CD4-positive, alpha-beta T cell treated with Interferon gamma for 1 hour (primary cell): ENCODE measurements at places on chromosomes 1 and 21.

- DNase-seq = no peak
These were observed 38.8 kb downstream of the TBX15 start for GRCh38 chr1:118949315-118949714.

GRCh38 chr1:212288615-212289014, 3.4 kb downstream of the PPP2R5A start:
- DNase-seq = no peak

DNA sequence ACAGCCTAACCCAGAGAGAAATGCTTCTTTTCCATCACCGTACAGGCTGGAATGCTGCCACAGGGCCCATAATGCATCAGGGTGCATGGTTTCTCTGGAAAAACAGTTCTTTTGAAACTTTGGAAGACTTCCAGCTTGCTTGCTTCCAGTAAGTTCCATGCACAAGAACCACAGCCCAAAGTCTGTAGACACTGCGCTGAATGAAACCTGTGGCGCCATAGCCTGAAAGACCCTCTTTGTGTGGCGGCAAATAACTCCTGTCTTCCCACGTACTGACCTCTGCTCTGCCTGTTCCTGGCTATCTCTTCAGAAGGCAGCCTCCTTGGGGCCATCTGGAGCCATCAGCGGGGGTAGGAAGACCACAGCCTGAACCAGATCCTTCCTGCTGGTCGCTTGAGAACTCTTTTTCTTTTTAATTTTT, 15.1 kb downstream of the MIIP start:
- DNase-seq = no peak

- no peak for DNase-seq
These were observed 13.4 kb downstream of the CACNA1E start for GRCh38 chr1:181496759-181497158.

GRCh38 chr1:16882986-16883385, 12.8 kb upstream of the RNU1-2 start:
- DNase-seq = no peak

- DNase-seq = no peak
These were observed 382.3 kb upstream of the LRRC7 start for GRCh38 chr1:69185378-69185777.

- no peak for DNase-seq
These were observed 8.0 kb downstream of the RRP1 start for GRCh38 chr21:43797415-43797814.

DNA sequence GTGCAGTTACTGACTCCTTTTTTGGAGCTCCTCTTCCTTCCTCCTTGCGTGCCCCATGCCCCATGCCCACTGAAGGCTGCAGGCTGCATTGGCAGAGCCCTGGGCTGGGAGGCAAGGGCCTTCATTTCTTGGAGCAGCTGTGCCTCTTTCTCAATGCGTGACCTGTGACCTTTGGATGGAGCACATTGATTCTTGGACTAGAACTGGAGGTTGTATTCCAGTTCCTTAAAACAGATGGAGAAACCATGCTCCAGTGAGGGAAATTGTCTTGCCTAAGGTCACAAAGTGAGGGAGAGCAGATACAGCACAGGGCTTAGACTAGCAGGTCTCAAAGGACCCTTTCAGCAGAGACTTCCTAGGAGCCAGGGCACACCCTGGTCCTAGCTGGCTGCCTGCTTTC, 9.0 kb downstream of the TMEM269 start:
- no peak for DNase-seq

DNA sequence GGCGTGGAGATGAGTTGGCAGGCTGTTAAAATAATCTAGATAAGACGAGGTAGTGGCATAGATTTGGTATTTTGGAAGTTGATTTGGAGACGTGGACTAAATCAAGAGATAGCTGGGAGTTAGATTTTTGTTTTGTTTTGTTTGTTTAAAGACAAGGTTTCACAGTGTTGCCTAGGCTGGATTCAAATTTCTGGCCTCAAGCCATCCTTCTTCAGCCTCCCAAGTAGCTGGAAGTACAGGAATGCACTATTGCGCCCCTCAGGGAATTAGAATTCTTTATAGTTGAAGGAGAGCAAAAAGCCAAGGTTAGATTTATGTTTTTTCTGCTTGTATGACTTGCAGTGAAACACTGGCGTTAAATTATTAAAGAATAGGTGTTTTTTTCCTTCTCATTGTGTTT, 22.3 kb upstream of the SNRPE start:
- DNase-seq = no peak

GRCh38 chr1:230589951-230590350, 52.3 kb upstream of the COG2 start:
- no peak for DNase-seq

- no peak for DNase-seq
These were observed 1.2 kb upstream of the MSTO1 start for GRCh38 chr1:155608888-155609225.

GRCh38 chr21:33988237-33989017, 72.8 kb upstream of the ATP5PO start:
- DNase-seq = no peak

- no peak for DNase-seq
These were observed 55.8 kb downstream of the YARS1 start for GRCh38 chr1:32761253-32761877.

GRCh38 chr1:95233319-95233736, 682 bp upstream of the RWDD3 start:
- no peak for DNase-seq

- no peak for DNase-seq
These were observed 12.5 kb downstream of the FGGY start for GRCh38 chr1:59309392-59309791.

- no peak for DNase-seq
These were observed 58.0 kb downstream of the MDM4 start for GRCh38 chr1:204574016-204574864.

DNA sequence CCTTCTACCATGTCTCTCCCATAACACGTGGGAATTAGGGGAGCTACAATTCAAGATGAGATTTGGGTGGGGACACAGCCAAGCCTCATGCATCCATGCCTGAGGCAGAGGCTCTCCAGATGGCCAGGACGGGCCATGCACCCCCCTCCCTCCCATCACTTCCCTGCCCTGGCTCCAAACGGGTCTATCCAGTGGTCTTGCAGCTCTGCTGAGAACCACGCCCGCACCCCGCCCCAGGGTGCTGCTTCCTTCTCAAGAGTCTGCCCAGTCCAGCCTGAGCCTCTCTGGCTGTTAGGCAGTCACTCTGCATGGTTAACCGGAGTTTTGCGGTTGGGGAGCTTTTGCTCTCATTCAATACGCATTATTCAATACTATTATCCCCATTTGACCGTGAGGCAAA, 131.5 kb upstream of the TMEM51 start:
- DNase-seq = no peak

DNA sequence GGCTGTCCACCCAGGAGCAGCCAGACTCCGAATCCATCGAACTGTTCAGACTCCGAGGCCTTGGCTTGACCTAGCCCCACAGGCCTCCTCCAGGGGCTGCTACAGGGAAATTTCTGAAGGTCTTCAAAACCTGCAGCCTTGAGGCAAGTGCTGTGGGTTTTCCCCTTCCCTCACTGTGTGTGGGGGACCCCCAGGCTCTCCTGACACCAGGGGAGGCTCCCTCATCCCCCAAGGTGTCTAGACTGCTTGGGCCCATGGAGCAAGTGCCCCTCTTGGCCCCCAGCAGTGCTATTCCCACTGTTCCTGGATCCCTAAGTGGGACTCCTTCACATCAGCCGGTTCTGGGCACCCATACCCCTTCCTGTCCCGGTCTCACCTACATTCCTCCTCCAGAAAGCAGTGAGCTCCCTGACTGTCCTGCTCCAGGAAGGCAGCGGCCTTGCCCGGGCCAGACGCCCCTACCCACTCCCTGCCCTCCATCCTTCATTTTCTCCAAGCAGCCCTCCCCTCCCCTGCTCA, 814 bp downstream of the PAQR7 start:
- no peak for DNase-seq

GRCh38 chr1:169027607-169028320, 78.7 kb upstream of the ATP1B1 start:
- no peak for DNase-seq

DNA sequence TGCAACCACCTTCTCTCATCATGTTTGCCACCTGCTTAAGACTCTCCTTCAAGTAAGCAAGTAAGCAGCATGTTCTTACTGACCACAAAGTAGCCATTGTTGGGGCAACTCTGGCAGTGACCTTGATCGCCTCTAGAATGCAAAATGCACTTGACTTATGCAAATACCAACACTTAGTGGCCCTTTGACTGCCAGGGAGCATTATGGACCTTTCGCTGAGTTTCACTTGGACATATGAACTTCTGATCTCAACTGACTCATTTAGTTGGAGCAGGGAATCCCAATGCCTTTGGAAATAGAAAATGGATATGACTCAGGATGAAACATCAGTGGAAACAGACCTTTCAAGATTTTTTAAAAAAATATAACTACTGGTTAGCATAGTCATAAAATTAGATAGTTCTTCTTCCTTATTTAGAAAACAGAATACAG, 6.1 kb upstream of the PLA2G5 start:
- no peak for DNase-seq

DNA sequence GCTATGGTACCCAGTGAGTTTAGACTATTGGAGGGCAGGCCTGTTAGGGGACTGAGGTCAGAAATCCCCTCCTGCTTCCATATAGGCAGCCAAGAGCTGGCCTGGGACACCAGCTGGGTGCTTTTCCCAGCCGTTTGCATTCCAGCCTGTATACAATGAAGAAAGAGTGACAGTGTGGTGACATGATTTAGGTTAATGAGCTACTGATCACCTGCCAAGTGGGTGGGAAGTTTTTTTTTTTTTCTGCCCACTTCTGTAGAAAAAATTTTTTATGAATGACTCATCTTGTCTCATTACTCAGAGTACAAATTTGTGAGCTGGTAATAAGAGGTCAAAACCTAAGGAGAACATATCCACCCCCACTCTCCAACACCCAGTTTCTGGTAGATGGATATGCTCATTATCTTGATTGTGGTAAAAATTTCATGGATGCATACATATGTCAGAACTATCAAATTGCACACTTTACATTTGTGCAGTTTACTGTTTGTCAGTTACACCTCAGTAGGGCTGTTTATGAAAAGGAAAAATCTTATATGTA, 16.4 kb upstream of the CGN start:
- no peak for DNase-seq

- peak; percentile 76 for DNase-seq
These were observed 8.7 kb downstream of the FGR start for GRCh38 chr1:27626031-27626935.

DNA sequence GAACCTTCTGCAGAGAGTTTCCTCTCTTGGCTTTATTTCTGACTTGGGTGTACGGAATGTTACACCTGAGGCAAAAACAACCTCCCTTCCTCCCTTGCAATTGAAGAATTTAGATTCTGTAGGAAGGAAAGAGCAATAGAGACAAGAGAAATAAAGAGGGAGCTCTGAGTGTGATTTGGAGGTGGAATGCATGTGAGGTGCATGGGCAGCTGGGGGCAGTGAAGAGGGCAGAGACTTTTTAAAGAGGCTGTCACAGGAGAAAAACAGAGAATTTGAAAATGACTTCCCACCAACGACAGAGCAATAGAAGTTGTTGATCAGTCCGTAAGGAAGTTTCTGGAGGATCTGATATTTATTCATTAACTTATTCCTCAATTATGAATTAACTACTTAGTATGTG, 172.0 kb upstream of the B3GALT2 start:
- no peak for DNase-seq

DNA sequence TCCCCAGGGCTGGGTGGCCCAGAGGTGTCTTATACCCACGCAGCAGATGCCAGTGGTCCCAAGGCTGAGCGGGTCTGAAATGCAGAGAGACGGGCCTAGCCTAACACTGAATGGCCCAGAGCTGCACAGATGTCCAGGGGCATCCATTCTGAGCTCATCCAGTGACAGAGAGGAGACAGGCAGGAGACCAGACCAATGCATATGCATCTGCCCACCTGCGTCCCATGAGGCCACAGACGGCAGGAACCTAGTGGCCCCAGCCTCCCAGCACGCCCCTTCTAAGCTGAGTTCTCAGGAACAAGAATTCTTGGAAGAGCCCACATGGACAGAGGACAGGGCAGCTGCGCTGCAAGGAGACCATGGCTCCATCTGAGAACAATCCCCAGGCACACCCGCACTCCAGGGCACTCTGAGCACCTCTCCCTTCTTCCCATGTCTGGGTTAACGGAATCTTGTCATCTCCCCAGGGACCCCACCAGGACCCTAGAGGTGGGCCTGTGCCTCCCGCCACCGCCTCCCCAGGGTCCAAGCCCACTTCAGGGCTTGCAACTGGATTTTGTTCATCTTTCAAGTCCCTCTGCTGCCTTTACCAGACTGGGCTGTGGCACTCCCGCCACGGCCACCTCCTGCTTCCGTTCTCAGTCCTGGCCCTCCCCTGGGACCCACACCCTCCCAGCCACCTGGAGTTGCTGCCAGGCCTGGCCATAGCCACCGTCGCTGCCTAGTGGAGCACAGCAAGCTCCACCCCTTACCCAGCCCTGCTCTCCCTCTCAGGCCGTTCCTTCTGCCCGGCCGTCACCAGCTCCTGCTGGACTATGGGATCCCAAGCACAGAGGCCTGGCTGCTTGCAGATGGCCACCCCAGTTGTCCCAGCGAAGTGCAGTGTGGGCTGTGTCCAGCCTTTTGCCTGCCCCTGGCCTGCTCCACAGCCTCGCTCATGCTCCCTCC, 3.3 kb downstream of the WNT3A start:
- DNase-seq = no peak

DNA sequence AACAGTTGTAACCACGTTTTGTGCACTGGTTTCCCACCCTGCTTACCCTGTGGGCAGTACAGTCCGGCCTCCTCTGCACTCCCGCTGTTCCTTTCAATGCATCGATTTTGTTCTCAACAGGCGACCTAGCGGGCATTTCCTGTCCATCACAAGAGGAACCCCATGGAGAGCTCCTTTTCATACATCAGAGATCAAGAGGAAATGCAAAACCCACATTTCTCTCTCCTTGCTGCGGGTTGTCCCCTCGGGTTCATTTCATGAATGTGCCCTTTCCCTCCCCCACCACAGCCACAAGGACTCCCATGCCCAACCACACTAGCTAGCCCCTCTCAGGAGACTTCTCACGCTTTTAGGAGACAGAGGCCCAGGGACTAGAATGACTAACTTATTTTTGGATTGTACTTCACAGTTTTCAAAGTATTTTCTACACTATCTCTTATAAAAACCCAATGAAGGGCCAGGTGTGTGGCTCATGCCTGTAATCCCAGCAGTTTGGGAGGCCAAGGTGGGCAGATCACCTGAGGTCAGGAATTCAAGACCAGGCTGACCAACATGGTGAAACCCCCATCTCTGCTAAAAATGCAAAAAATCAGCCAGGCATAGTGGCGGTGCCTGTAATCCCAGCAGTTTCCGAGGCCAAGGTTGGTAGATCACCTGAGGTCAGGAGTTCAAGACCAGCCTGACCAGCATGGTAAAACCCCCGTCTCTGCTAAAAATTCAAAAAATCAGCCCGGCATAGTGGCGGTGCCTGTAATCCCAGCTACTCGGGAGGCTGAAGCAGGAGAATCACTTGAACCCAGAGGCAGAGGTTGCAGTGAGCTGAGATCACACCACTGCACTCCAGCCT, 18.4 kb downstream of the ATP1A4 start:
- DNase-seq = no peak

- no peak for DNase-seq
These were observed 552.9 kb downstream of the LTN1 start for GRCh38 chr21:28439788-28440187.

- DNase-seq = no peak
These were observed 127.8 kb upstream of the ADAR start for GRCh38 chr1:154735804-154736168.

- DNase-seq = no peak
These were observed 73.9 kb downstream of the HHAT start for GRCh38 chr1:210402560-210402959.

GRCh38 chr1:12461754-12462153, 156.3 kb downstream of the DHRS3 start:
- no peak for DNase-seq

- no peak for DNase-seq
These were observed 1148.8 kb upstream of the ADGRL4 start for GRCh38 chr1:80155371-80155770.

- no peak for DNase-seq
These were observed 32.8 kb upstream of the S1PR1 start for GRCh38 chr1:101203820-101204540.
